ENCODE measurements at places on chromosomes 11 and 22.

GRCh38 chr11:41446107-41446506 lies 13.3 kb downstream of the LRRC4C start:
- no peak for ATAC-seq

GRCh38 chr22:24175160-24175808 lies 6.0 kb upstream of the SUSD2 start:
- ATAC-seq: peak; percentile 50

DNA sequence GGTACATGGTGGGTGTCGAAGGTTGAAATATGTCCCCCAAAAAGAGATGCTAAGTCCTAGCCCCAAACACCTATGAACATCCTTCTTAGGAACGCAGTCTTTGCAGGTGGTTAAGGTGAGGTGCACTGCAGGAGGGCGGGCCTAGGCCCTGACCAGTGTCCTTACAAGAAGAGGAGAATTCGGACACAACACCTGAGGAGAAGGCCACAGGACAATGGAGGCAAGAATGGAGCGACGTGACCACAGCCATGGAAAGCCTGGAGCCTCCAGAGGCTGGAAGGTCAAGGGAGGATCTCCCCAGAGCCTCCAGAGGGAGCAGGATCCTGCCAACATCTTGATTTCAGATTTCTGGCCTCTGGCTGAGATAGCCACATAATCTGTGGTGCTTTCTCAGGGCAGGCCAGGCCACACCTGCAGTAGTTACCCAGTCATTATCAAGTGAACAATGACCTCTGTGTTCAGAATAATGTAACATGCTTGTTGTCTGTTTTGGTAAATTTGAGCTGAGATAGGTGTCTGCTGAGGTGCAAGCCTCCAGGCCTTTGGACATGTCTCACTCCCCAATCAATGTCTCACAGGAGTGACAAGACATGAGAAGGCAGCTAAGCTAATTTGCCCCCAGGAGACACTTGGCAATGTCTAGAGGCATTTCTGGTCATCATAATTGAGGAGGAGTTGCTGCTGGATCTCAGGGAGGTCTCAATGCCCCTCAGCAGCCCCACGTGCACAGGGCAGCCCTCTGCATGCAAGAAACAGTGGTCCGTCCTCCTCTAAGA lies 498.9 kb downstream of the BRD1 start:
- no peak for ATAC-seq

DNA sequence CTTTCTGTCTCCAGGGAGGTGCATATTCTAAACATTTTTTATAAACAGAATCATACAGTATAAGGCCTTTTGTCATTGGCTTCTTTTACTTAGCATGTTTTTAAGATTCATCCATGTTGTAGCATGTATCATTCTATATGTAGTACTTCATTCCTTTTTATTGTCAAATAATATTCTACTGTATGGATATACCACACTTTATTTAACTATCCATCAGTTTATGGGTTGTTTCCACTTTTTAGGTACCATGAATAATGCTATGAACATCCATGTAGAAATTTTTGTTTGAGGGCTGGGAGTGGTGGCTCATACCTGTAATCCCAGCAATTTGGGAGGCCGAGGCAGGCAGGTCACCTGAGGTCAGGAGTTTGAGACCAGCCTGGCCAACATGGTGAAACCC lies 73.1 kb downstream of the PHF21A start:
- ATAC-seq: no peak

GRCh38 chr22:40758390-40758789 lies 60.8 kb downstream of the SLC25A17 start:
- peak; percentile 85 for ATAC-seq

DNA sequence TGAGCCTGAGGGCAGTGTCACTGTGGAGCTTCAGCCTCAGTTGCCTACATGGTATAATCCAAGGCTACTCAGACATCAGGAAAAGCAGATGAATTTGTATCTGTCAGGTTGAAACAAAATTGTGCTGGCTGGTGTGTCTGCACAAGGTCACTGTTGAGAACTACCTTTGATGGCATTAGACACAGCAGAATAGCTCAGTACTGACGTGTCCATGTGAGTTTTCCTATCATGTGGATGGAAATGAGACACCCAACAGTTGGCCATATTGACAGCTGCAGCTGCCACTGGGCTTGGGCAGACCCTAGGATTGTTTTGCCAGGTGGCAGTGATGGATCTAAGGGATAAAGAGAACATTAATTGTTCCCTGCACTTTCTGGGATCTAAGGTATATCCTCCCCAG lies 15.8 kb downstream of the CCDC134 start:
- ATAC-seq: no peak
